Stimulated activated CD4-positive, alpha-beta T cell treated with anti-CD3 and anti-CD28 coated beads, Interleukin-4, amount 100 ng/mL, for 48 hours (primary cell): ENCODE measurements at places on chromosomes 1 and 21.

- DNase-seq = no peak
Observed at GRCh38 chr1:168865850-168866620, 137.0 kb upstream of the DPT start.

DNA sequence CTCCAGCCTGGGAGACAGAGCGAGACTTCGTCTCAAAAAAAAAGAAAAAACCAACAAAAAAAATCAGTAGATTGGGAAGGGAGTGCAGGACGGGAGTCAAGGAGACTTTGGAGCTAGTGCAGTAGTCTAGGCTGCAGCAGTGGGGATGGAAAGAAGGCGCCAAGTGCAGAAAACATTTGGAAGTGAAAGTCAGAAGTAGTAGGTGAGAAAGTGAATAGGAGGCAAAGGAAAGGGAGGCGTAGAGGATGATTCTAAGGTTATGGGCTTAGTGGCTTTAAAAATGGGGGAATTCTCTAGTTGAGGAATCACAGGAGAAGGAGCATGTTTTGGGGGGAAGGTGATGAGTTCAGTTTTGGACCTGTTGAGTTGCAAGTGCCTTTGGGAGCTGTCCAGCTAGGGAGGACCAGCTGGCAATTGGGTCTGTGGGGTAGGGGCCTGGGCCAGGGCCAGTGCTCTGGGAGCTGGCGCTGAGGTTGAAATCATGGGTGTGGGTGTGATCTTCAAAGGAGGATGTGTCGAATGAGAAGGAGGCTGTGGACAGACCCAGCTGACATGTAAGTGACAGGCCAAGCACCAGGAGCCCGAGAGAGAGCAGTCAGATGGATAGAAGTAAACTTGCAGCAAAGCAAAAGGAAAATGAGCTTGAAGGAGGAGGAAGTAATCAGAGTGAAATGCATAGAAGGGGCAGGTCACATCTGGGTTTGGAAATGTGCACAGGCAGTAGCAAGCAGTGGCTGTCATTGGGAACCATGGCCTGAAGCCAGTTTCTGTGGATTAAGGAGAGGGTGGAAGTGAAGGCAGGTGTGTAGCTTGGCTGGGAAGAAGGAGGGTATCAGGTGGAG lies 15.8 kb downstream of the TMCC2 start:
- no peak for DNase-seq

DNA sequence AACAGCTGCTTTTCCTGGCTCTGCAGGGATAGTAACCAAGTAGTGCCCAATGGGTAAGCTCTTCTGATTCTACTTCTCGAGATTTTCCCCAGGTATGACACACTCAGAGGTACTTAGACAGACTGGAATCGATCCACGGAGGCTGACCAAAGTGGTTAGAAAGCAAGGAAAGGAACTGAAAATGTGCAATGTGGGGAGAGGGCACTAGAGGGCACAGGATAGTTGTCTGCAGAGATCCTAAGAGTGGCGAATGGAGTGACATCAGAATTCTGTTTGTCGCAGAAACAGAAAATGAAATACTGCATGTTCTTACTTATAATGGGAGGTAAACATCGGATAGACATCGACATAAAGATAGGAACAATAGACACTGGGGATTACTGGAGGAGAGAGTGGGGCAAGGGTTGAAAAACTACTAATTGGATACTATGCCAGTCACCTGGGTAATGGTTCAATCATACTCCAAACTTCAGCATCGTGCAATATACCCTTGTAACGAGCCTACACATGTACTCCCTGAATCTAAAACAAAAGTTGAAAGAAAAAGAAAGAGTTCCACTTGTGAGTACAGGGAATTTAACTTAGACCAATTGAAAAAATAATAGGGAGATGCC lies 23.3 kb downstream of the CYP2J2 start:
- DNase-seq = no peak

GRCh38 chr21:30839304-30839703 lies 9.7 kb upstream of the KRTAP7-1 start:
- DNase-seq = peak; percentile 10

DNA sequence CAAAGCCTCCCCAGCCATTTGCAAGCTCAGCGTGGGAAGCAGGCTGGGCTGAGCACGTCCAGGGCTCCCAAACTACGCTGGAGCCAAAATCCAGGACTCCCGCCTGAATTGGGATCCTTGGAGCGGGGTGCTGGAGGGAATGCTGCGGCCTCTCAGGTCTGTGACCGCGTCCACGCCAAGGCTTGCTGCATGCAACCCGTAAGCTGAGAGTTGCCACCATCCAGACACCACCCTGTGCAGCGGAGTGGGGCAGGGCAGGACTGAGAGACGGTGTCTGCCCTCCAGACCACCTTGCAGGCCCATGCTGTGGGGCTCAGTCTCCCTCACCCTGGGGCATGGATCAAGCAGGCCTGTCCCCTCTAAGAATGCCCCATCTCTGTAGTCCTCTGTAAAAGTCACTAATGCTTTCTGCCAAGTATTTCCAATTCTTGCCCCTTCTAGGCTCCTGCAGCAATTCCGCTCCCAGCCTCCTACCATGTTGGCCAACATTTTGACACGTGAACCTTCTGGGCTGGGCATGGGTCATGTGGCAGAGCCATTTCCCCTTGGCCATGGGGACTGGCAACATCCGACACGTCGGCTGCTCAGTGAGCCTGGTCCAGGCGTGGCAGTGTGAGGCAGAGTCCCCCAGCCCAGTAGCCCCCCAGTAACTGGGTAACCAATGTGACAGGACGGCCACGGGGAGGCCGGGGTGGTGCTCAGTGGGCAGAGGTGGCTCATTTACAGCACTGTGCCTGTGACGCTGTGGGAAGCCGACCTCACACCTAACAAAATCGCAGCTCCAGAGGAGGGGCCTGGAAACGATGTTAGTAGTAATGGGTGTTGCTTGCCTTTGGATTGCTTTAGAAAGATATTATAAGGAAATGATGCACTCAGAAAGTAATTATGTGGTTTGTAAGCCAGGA lies 57.9 kb upstream of the PDE9A start:
- no peak for DNase-seq

DNA sequence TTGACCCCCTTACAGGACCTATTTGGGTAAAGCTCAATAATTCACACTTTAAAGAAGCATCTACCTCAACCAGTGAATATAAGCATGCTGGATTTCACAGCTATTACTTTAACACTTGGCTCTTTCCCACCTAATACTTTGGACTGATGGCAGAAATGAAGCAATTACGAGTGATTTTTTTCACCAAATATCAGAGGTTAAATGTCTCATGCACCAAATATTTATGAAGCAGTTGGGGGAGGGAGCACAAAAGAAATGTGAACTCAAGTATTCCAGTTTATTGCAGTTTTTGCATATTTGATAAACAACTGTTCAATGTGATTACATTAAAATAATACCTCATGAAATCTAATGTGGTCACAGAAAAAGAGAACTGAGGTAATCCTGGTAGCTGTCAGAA lies 223.6 kb downstream of the LRRC7 start:
- DNase-seq = no peak

DNA sequence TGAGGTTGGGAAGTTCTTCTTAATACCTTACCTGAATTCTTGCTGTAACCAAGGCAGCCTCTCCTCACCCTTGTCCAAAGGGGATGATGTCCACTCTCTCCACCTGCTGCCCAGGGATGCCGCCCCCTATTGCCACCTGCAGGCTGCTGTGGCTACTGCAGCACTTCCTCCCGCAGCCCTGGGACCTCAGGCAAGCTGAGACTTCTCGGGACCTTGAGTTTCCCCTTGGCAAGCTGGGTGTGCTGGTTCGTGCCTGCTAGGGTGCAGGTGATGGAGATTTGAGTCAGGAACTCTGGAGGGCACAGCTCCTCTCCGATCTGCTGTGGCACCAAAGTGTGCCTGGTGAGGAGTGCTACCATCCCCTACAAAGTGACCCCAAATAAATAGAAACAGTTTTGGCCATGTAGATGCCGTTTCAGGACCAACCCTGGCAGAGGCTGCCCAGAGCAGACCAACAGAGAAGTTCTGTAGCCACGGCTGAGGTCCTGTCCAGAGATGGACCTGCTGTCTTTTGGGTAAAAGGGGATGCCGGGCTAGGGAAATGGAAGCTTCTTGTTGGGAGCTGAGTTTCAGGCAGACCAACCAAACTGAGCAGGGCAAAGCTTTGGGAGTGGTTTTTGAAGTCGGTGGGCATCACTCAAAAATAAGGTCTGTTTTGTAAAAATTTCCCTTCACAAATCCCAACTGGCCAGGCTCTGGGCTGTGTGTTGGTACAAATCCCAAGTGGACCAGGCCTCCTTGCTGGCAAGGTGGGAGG lies 31.7 kb downstream of the RUNX3 start:
- peak; percentile 50 for DNase-seq

GRCh38 chr1:211237579-211237978 lies 21.6 kb upstream of the RCOR3 start:
- no peak for DNase-seq

GRCh38 chr1:74847715-74848114 lies 114.8 kb downstream of the TYW3 start:
- DNase-seq = no peak

DNA sequence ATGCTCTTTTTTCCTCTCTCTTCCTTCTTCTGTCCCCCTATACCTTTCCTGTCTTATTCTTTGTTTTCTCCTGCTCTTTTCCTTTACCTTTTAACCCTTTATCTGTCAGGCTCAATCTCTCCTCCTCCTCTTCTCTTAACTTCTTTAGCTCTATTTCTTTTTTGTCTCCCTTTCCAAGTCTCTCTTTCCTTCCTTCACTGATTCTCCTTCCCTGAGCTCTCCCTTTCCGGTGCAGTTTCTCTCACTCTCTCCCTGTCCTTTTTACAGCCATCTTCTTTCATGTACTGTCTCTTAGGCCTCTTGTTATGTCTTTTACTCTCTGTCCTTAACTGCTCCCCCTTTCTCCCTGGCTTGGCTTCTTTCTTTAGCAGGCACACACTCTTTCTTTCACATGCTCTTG lies 12.0 kb downstream of the SLC30A7 start:
- DNase-seq = no peak

DNA sequence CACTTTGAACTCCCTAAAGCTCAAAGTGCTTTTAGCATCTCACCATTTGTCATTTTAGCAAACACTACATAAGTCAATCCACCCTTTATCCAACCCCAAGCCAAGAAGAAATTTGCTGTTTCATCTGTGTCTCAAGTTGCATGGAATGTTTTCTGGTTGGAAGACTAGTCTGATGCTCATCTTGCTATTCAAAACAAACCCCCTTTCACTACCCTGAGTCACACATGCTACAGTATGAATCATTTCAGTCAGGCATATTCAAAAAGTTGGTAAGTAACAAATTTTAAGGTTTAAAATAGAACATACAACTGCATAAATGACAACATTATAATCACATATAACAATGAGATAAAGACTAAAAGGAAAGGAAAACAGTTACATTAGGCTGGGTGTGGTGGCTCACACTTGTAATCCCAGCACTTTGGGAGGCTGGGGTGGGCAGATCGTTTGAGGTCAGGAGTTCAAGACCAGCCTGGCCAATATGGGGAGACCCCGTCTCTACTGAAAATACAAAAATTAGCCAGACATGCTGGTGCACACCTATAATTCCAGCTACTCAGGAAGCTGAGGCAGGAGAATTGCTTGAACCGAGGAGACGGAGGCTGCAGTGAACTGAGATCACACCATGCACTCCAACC lies 38.7 kb downstream of the DSTYK start:
- DNase-seq = no peak

DNA sequence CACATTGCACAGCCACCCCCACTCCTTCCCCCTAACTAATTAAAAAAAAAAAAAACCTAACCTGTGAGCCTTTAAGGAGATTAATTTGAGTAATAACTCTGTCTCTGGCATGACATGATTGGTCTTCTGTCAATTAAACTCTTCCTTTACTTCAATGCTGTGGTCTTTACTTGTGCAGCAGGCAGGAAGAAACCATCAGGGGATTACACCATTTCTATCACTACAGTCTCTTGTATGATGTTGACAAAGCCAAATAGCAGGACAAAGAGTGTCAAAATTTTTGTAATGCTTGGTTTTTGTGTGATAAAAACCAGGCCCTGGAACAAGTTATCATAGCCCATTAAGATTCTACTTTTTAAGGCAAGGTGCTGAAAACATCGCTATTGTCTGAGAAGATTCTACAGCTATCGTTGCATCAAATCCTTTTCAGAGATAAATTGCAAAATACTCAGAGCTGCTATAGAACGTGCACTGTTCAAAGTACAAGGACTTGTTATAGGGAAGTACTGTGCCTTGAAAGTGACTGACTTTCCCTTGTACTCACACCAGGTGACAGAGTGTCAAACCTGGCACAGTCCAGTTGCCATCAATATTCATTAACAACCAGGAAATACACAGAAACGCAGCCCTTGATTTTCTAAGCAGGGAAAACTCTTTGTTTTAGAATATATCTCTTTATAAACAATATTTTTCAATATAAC lies 37.7 kb downstream of the LHX9 start:
- DNase-seq = no peak

DNA sequence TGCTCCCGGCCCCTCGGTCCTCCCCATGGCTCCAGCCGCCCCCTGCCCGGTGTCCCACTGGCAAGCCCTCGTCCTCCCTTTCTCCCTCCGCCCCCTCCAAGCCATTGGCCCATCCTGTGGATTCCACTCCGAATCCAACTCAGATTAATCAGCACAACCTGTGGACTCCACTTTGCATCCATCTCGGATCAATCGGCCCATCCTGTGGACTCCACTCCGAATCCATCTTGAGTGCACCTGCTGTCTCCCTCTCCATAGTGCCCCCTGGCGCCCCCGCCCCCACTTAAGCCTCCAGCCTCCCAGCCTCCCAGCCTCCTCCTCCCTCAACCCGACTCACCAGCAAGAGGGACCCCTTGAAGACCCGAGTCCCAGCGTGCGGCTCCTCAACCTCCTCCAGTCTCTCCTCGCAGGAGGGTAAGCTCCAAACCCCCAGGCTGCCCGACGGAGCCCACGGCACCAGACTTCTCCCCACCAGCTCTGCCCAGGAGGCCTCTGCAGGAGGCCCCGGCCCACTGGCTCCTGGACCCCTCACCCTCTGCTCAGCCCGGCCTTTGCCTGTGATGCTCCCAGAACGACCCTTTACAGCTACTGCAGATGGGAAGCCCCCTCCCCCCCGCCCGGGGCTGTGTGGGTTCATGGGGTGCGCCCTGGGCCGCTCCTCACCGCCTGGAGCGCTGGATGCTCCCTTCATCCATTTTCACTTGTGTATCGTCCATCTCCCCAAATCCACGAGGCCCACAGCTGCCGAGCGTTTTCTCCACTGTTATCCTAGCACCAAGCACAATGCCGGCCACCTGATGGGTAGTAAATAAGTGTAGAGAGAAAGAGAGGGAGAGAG lies 40.6 kb upstream of the TSPEAR start:
- DNase-seq = no peak

DNA sequence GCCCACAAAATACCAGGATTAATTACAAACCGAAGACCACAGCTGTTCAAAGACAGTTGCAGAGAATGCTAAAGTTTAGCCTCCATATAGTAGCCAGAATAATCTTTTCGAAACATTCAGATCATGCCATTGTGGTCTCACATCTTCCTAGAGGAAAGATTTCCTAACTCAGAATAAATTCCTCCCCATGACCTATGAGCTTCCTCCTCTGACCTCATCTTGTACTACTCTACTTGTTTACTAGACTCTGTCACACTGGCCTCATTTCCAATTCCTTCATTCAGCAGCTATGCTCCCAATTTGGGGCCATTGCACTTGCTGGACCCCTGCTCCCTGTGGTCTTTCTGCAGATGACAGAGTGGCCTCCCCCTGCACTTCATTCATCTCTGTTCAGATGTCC lies 71.8 kb upstream of the LRRC53 start:
- DNase-seq = no peak

- DNase-seq = no peak
Observed at GRCh38 chr1:87240661-87241285, 87.9 kb upstream of the LMO4 start.

GRCh38 chr1:32774950-32775634 lies 42.1 kb downstream of the YARS1 start:
- DNase-seq = no peak
